ENCODE measurements at places on chromosomes 6 and 20. TPM values are rescaled to one million over a fixed set of nuclear protein-coding genes. Genes with fewer than 3 reads are reported as not detected.
A peak's percentile ranks its signal among the peaks of the same experiment; 100 is the strongest.

DNA sequence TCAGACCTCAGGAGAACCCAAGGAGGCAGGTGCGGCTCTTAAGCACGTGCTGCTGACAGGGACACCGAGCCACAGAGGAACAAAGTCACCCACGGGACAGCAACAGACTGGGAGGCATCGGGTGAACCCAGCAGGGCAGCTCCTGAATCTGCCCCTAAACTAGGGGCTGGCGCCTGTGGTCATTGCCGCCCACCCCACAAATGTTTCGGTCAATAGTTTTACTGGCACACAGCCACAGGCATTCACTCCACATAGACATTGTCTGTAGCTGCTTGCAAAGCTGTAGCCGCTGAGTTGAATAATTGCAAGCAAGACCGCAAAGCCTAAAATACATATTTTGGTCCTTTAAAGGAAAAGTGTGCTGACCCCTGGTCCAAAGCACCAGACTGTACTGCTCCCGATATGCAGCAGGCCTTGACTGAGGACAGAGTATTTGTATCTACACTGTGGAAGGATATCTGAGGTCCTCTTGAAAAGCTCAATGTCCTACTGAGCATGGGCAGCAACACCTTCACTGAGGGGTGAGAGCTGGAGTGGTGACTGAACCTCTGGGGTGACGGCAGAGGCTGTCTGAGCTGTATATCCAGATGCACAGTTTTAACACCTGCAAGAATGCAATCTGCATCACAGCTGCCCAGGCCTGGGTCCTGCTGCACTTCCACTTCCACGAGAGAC lies 310.3 kb downstream of the THBS2 start:
- no peak for DNase-seq

GRCh38 chr6:68235326-68235784 lies 399.7 kb upstream of the ADGRB3 start:
- no peak for DNase-seq

PRKN gene
- 8.5 TPM for total RNA-seq

ADTRP gene
- 39.5 TPM for total RNA-seq

- peak; percentile 35 for DNase-seq
Observed at GRCh38 chr20:58722877-58723627, 30.5 kb downstream of the NPEPL1 start.

- DNase-seq, result no peak
Observed at GRCh38 chr6:28768187-28768913, 155.4 kb downstream of the TRIM27 start.

GRCh38 chr6:167643716-167644115 lies 183.0 kb upstream of the AFDN start:
- DNase-seq, result no peak

DNA sequence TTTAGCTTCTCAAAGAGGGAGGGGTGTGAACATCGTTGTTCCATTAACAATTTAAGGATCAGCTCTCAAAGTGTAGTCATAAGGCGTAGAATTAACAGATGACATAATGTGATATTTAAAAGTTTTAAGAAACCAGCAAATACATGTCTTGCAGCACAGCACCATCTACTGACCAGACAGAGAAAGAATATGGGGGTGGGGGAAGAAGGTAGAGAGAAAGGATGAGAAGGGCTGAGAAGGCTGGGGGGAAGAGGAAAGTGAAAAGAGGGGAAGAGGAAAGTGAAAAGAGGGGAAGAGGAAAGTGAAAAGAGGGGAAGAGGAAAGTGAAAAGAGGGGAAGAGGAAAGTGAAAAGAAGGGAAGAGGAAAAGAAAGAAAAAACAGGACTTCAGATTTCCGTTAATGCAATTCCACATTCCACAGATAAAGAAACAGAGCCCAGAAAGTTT lies 80.9 kb downstream of the HAO1 start:
- DNase-seq, result no peak

ZNF391 gene
- 1.4 TPM for total RNA-seq

ADAM33 gene
- total RNA-seq, result 16.5 TPM

TGM2 gene
- 3.5 TPM for total RNA-seq

- no peak for DNase-seq
Observed at GRCh38 chr6:141261672-141262060, 871.1 kb upstream of the GJE1 start.

FAM184A gene
- 6.8 TPM for total RNA-seq

NKX2-4 gene
- total RNA-seq, result not detected

- DNase-seq, result no peak
Observed at GRCh38 chr6:35970181-35970580, 49.3 kb upstream of the SRPK1 start.

LTB gene
- not detected for total RNA-seq

GRCh38 chr6:85669735-85670194 lies 27.1 kb upstream of the SYNCRIP start:
- no peak for DNase-seq

PSMF1 gene
- 153 TPM for total RNA-seq
